ENCODE measurements at places on chromosomes 1 and 21.

- DNase-seq, result no peak
These were observed 192.9 kb upstream of the PTGFR start for GRCh38 chr1:78297836-78298235.

DNA sequence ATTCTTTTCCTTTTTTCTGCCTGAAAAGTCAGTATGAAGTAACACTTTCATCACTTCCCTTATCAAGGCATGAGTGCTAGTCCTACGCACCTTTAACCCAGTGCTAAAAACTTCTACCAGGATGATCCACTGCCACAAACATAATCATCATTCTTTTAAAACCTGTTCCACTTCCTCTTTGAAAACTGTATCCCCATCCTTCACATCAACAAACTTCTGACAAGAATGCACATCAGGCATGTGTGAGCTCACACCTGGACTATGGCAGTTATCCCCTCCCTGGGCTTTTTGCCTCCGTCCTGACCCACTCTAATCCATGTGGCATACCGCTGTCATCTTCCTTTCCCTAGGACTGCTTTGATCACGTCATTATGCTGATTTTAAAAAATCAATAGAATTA is 70.2 kb downstream of the ESRRG start:
- no peak for DNase-seq

DNA sequence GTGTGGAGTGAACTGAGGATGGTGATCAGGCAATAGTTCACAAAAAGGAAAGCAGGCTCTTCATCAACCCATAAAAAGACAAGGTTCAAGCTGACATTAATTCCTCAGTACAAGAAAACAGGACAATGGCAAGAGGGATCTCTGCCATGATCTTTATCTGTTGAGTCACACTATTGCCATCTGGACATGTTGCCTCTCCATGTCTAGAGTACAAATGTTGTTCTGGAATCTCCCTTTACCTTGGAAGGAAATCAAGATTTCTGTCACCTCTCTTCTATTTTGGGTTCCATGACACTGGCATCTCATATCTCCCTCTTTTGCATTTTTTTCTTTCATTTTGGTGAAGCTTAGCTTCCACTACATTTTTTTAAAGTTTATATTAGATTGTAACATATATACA is 329.1 kb downstream of the USP25 start:
- DNase-seq, result no peak

DNA sequence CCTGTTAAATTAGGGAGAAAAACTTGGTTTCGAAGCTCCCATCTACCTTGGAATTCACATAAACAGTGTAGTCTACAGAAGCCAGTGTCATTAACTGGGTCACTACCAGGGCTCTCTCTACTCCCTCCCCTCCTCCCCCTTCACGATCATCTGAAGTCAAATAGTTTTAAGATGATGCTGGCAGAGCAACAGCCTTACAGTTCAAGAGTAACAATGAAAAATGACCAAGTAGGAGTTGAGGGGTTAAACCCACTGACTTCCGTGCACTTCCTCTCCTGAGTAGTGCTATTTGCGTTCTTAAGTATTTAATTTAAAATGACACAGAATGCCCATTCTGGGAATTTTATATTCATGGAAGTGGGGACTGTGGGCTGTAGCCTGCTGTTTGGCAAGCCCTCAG is 236.9 kb downstream of the SIPA1L2 start:
- DNase-seq, result no peak

DNA sequence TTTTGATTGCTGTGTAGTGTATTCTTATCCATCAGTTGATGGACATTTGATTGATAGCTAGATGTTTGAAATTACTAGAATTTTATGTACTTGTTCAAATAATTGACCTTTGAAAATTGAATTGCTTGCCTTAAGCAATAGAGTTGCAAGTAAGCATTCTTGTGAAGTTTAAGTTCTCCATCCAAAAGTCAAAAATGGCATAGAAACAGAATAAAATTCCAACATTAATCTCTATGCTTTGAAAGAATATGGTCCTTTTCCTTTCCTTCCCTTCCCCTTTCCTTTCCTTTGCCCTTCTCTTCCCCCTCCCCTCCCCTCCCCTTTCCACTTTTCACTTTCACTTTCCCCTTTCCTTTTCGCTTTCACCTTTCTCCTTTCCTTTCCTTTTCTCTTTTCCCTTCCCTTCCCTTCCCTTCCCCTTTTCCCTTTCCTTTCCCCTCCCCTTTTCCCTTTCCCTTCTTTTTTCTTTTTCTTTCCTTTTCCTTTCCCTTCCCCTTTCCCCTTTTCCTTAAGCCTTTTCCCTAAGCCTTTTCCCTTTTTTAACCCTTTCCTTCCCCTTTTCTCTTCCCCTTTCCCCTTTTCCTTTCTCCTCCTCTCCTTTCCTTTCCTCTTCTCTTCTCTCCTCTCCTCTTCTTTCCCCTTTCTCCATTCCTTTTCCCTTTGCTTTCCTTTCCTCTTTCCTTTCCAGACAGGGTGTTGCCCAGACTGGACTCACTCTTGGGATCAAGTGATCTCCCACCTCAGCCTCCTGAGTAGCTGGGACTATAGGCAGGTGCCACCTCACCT is 67.4 kb downstream of the SASS6 start:
- DNase-seq, result no peak

DNA sequence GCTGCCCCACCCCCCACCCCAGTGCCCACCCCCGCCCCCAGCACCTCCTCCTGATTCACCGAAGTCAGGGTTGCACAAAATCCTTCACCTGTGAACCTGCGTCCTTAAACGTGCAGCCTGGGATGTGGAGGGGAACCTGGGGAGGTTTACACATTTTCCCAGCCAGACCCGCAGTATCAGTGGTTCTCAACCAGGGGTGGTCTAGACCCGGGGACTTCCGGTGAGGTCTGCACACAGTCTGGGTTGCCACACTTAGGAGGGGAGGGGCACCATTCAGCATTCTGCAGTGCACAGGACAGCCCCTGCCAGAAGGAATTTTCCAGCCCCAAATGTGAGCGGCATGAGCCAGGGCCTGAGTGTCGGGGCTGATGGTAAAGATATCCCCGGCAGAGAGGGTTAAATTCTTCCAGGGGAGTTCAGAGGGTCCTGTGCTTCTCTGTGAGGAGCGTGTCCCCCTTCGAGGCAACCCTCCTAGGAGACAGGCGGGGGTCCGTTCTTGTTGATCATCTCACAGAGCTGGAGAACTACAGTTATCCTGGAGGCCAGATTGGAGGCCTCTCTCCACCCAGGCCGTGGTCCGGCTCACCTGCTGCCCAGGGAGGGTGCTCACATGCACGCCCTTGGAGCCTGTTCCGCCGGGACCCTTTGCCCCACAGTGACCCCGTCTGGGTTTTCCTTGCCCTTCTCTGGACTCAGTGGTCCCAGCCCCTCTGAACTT is 113.6 kb downstream of the SIK1 start:
- DNase-seq, result no peak

DNA sequence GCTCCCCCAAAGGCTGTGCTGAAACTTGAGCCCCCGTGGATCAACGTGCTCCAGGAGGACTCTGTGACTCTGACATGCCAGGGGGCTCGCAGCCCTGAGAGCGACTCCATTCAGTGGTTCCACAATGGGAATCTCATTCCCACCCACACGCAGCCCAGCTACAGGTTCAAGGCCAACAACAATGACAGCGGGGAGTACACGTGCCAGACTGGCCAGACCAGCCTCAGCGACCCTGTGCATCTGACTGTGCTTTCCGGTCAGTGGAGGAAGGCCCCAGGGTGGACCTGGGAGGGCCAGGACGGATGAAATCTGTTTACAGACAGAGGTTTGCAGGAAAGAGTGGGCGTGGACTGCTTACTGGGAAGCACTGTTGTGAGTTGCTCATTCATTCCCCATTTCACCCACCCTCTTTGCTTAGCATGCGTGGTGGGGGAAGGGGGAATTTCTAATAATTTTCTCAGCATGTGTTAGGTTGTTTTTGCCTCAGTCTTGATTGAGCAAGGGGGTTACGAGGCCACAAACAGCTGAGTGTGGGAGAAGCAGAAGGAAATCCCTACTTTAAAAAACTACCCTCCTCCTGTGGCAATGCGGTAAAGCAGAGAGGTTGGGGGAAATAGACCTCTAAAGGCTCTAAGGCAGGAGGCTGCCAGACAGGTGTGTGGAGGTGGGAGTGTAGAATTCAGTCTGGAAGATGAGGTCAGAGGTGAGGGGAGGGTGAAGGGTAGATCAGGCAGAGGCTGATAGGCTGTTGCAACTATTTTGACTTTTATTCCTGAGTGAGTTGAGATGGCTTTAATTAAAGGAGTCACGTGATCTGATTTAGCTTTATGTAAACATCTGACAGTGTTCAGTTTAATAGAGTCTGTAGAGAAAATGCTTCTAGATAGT is 1.3 kb downstream of the FCGR2A start:
- no peak for DNase-seq

DNA sequence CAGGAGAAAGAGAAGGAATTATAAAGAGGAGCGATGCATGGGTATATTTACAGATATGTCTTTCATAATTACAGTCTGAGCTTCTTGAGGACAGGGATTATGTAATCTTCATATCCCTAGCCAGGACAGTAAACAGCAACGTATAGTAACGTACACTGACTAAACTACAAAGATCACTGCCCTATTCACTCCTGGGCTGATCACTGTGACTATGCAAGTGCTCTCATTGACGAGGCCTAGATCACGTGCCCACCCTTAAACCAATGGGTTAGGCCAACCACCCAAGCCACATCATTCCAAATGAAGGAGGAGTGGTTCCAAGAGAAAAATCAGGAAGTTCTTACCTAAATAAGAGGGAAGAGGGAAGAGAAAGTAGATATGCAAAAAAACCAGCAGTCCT is 18.5 kb downstream of the PIK3R3 start:
- no peak for DNase-seq

GRCh38 chr1:90046635-90047034 is 51.7 kb downstream of the ZNF326 start:
- DNase-seq, result no peak

DNA sequence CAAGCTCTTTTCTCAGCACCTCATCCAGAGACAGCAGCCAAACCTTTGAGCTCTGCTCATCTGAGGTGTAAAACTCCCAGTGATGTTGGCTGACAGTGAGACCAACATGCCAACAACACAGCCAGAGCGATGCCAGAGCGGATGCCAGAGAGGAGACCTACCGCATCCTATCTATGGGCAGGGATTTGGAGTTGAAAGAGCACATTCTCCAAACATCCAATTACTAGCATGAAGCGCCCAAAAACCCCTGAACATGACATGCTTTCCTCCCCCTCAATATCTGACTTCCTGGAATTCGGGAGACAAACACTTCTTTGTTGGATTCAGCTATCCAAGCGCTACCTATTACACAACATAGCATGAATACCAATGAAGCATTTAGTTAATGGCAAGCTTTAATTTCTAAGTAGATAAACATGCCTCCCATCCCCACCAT is 23.1 kb upstream of the PAXBP1 start:
- DNase-seq, result no peak

- no peak for DNase-seq
These were observed 33.4 kb upstream of the COX20 start for GRCh38 chr1:244802041-244802440.

- no peak for DNase-seq
These were observed 391.0 kb downstream of the USH2A start for GRCh38 chr1:216032284-216032683.

- no peak for DNase-seq
These were observed 163.3 kb downstream of the DHRS3 start for GRCh38 chr1:12454406-12455391.

GRCh38 chr21:42584296-42584641 is 69.2 kb upstream of the PDE9A start:
- DNase-seq, result no peak

GRCh38 chr1:96481409-96481808 is 240.2 kb upstream of the PTBP2 start:
- no peak for DNase-seq

DNA sequence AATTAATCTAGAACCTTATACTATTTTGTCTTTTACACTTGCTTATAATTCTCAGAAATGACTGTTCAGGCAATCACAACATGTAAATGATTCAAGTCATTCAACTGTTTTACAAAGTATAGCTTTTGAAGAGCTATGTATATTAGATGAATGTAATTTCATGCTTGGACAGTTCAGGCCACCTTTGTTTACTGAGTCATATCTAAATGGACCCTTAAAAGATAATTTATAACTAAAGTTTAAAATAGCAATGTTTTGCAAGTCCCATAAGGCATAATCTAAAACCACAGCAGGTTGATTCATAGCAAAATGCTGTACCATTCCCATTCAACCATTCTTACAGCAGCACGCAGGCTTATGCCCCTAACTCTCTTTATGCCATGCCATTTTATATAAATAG is 64.8 kb downstream of the PIK3R3 start:
- no peak for DNase-seq

- peak; percentile 60 for DNase-seq
These were observed 1.4 kb downstream of the LDLRAP1 start for GRCh38 chr1:25544819-25545218.

- DNase-seq, result no peak
These were observed 98.6 kb downstream of the OMA1 start for GRCh38 chr1:58447886-58448285.

DNA sequence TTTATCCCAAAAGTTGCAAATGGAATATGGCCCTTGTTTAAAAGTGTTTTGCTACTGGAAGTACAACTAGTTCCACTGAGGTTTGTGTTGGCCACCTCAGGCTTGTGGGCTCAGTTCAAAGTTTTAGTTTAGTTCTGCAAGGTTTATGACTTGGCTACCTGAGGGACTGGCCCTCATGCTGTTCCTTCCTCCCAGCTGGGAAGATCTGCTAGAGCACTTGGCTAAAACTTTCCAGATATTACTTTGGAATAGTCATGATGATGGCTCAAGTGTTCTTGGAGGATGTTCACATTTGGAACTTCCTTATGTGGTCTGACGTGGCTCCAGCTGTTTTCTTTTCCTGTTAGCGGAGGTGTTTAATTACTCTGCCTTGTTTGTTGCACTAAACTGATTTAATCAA is 110.2 kb upstream of the IVNS1ABP start:
- DNase-seq, result no peak

GRCh38 chr1:13664451-13664850 is 35.5 kb upstream of the PRDM2 start:
- no peak for DNase-seq

GRCh38 chr1:176559878-176560277 is 96.9 kb downstream of the PAPPA2 start:
- peak; percentile 26 for DNase-seq

DNA sequence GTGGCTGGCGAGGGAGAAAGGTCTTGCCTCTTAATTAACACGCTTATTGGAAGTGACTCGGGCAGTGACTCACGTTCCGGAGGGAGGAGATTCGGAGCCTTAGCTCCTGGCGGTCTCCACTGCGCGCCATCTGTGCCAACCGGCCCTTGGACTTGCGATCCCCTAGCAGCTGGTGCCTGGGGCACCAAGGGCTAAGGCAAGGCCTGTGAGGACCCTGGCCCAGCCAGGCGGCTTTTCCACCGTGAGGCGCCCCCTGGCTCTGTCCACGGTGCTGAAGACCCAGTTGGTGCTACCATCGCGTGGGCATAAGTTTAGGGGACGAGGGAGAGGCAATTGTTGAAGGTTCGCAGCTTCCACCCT is 1.3 kb upstream of the SYT6 start:
- DNase-seq, result no peak

- no peak for DNase-seq
These were observed 274.2 kb upstream of the C1orf105 start for GRCh38 chr1:172146141-172146850.

DNA sequence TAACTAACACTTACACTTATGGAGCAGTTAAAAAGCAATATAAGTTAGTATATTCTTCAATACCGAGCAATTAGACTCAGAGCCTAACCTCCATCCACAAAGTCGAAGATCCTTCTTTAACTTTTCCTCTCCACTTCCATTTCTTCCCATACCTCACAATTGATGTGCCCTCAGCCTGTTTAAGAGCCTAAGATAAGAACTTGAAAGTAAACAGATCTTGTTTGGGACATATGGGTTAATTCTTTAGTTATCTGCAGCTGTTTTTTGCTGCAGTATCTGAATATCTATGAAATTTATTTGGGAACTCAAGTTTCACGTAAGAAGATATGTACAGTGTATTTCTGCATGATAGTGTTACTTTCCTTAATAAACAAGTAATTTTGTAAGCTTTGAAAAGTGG is 51.5 kb downstream of the MIGA1 start:
- no peak for DNase-seq
